LHCN-M2 (cell line): ENCODE measurements at places on chromosomes 5 and 9. TPM values are rescaled to one million over a fixed set of nuclear protein-coding genes. Genes with fewer than 3 reads are reported as not detected.
A peak's percentile ranks its signal among the peaks of the same experiment; 100 is the strongest.

DNA sequence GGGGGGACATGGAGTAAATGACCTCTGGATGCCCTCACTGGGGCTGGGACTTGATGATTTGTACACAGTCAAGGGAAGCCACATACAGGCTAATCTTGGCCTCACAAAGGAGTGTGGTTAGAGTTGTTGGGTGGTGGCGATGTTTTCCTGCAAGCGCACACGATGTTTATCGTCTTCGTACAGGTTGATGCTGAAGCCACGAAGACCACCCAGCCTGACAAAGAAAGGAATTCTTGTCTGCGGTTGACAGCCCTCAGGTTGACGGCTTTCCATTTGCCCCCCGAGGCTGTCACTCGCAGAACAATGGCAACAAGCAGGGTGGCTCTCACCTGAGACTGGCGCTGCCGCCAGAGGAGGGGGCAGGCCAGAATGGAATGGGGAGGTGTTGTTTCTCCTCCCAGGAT, 14.1 kb upstream of the XPA start:
- no peak for DNase-seq

GRCh38 chr5:151742870-151743294, 15.5 kb downstream of the ATOX1 start:
- DNase-seq, result peak; percentile 73

GRCh38 chr5:23234197-23234596, 273.2 kb upstream of the PRDM9 start:
- DNase-seq, result no peak

GRCh38 chr5:43041110-43041668, 1.1 kb upstream of the ANXA2R start:
- no peak for DNase-seq

DNA sequence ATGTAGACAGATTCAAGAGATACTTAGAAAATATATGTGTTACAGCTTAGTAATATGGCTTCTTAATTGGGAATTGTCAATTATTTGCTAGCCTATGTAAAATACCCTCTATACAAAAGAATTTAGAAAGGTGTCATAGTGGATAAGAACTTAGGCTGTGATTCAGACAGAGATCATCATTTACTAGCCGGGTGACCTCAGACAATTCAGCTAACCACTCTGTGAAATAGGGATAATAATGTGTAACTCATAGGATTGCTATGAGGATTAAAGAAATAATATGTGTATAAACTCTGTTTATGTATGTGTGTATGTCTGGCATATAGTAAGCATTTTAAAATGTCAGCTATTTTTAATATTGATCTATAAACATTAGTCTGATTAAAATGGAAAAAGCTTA, 5.9 kb upstream of the LARS1 start:
- peak; percentile 49 for DNase-seq

- no peak for DNase-seq
These were observed 47.4 kb upstream of the MEF2C start for GRCh38 chr5:88930335-88930734.

DNA sequence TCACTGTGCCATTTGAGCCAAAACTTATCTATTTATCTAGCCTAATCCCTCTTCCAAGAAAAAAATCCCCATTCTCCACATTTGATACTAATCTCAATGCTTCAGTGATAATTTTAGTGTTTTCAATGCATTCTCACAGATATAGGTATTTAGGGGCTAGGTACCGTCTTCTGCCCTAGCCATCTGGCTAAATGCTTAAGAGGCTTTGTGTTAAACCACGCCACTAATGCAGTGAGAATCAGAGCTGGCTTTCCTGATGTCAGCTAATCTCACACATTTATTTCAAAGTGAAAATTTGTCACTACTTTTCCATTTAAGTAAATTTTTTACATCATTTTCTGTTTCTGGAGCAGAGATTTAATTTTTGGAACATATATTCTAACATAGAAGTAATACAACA, 479.7 kb downstream of the MAN2A1 start:
- no peak for DNase-seq

DNA sequence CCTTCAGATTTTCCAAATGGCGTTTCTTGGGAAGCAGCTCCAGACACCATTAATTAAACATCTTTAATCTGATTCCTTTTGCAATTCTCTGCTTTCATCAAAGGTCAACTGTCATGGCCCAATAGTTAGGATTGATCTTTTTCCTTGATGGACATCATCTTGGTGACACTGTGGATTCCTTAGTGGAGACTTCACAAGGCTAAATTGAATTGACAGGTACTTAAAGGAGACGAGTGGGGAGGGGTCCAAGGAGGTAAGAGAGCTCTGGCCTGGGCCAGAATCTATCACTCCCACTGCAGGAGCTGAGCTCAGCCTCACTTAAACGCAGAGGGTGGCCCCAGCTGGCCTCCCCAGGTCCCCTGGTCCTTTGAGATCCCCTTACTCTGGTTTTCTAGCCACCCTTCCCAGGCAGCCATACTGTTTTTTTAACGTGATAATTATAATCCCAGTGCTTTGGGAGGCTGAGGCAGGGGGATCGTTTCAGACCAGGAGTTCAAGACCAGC, 9.9 kb upstream of the HMCN2 start:
- no peak for DNase-seq

DNA sequence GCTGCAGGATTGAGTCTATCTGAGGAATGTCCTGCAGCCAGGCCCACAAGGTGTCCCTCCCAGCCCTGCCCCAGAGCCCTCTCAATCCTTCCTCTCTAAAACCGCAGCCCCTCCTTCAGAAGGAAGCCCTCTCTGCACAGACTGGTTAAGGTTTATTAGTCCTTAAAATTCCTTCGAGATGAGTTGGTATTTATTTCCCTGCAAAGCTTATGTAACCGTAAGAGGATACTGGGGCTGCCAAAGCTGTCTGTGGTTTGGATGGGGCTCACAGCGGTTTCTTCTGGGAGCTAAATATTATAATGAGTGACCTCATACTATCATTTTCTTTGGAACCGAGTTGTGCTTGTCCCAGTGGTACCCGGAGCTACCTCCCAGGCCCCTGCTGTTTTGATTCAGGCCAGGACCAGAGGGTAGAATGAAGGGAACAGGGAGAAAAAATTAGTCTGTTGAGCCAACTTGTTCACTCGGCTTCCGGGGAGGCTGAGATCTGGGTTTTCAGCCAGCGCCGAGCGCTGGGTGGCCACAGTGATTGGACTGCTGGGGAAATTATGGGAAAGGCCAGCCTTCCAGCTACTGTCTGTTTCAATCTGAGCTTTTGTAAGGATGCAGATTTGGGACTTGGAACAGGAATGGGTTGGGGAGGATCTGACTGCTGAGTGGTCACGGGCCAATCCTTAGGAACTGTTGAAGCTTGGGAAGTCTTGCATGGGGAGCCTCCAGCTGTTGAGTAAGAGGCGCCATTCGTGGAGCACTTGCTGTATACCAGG, 107.5 kb downstream of the NDFIP1 start:
- DNase-seq, result peak; percentile 97

DNA sequence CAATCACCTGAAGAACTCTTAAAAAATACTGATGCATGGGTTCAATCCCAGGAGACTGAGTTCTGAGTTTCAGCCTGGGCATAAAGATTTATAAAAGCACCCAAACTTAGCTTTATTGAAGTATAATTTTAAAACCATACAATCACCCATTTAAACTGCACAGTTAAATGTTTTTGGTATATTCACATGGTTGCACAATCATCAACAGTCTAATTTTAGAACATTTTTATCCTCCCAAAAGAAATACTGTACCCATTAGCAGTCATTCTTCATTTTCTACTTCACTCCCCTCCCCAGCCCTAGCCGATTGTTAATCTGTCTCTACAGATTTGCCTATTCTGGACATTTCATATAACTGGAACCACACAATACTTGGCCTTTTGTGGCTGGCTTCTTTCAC, 141.7 kb downstream of the ARSB start:
- DNase-seq, result no peak

DNA sequence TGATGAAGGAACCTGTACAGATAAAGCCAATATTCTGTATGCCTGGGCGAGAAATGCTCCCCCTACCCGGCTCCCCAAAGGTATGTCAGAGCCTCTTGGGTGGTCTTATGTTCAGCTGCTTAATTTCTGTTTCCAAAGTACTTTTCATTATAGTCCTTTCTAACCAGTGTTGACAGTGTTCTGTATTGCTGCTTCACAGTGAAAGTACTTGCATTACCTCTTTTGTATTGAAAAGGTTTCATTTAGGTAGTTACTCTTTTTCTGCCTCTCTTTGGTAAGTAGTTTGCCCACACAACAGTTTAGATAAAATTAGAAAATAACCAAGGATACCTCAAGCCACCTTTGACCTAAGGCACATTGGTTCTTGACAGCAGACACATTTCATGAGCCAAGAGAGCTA, 169.9 kb downstream of the PAM start:
- DNase-seq, result no peak

- DNase-seq, result no peak
These were observed 56.1 kb downstream of the NLN start for GRCh38 chr5:65778126-65778525.

DNA sequence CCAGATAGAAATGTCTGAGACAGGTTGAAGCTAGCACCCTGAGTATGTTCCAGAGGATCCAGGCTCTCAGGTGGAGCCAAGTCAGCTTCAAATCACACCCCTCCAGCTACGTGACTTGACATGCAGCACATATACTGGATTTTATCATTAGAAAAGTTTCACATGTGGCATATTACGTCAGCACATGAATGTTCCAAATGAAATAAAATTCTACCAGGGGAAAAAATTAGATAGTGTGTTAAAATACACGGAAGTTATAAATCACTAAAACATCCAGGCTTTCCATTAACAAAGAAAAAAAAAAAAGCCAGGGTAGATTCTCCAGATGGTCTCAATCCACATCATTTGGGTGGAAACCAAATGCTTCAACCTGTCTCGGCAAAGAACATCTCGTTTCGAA, 251.6 kb downstream of the MPDZ start:
- no peak for DNase-seq

- no peak for DNase-seq
These were observed 71.6 kb upstream of the HSPB3 start for GRCh38 chr5:54383941-54384340.

DNA sequence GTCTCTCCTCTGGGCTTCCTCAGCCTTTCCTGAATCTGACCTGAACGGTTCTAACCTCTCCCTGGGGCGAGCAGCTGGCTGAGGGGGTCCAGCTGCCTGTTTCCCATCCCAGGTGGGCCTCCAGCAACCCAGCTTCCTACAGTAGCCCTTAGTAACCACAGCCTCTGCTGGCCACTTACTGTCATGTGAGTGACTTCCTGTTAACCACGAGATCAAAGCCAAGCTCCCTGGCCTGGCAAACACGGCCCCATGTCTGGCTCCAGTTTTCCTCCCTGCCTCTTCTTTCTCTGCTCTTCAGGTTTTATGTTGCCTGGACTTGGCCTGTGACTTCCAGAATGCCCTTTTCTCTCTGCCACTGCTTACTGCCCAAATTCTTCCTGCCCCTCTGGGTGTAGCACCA, 47.2 kb upstream of the DAB2IP start:
- DNase-seq, result no peak

- DNase-seq, result no peak
These were observed 22.5 kb upstream of the VDAC1 start for GRCh38 chr5:134027288-134027615.

DNA sequence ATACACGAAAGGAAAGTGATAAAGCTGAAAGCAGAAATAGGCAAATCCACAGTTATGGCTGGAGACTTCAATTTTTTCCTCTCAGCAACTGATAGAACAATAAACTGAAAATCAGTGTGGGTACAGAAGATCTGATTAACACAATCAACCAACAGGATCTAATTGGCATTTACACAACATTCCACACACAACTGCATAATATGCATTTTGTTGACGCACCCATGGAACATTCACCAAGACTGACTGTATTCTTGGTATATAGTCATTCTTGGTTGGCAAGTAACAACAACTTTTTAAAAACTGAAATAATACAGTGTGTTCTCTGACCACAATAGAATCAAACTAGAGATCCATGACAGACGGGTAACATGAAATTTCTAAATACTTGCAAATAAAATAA, 218.7 kb upstream of the S1PR3 start:
- no peak for DNase-seq

GRCh38 chr5:159915904-159916840, at the start of gene ADRA1B:
Gene ADRA1B, plus strand, starts transcription at chr5:159916482. Its CDS starts 424 bp downstream, at chr5:159916906.
- DNase-seq, result peak; percentile 46

- DNase-seq, result no peak
These were observed 3.4 kb downstream of the DOLK start for GRCh38 chr9:128943832-128944620.

- DNase-seq, result no peak
These were observed 274.4 kb upstream of the SEMA6A start for GRCh38 chr5:116848954-116849581.

- DNase-seq, result no peak
These were observed 6.8 kb upstream of the LNPEP start for GRCh38 chr5:96928931-96929708.

GRCh38 chr5:146027751-146028150, 77.6 kb downstream of the PLAC8L1 start:
- no peak for DNase-seq

- DNase-seq, result no peak
These were observed 12.2 kb downstream of the SPATA9 start for GRCh38 chr5:95670568-95670967.

DNA sequence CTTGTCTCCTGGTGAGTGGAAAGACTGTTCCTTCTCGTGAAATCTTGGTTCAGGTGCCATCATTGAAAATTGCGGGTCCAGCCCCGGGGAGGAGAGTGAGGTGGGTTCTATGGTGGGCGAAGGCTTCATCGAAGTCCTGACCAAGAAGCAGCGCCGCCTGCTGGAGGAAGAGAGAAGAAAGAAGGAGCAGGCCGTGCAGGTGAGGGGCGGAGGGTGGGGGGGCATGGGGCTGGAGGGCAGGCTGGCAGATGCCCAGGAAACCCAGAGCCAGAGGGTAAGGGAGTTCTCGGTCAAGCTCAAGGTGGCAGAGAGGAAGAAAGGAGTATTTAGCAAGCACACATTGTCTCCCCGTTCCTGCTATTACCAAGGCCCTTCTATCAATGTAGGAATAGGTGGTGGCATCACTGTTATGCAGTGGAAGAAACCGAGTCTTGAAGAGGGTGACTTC, 24.3 kb upstream of the POMT1 start:
- peak; percentile 16 for DNase-seq

DNA sequence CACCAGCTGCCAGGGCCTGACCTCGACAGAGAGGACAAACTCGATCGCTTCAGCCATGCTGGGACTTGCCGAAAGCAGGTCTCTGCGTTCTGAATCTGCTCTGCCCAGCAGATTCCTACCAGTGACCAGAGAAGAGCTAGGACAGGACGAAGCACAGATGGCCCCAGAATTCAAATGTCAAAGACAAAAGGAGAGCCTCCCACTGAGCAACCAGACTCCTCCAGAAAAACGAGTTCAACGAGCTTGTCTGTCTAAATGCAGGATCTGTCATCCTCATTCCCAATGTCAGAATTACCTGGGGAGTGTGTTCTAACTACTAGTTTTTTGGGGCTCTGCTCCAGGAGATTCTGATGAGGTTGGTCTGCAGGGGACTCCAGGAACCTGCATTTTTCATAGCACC, 13.4 kb downstream of the AK8 start:
- no peak for DNase-seq

The IFNB1 gene
- total RNA-seq, result not detected in 2 replicates

The SAP30L gene
- total RNA-seq, result 17.3 and 19.3 TPM in 2 replicates

The STPG3 gene
- total RNA-seq, result not detected in 2 replicates

The FOXI1 gene
- total RNA-seq, result not detected in 2 replicates

The NNT gene
- 70.3 and 92.1 TPM in 2 replicates for total RNA-seq

The CCDC180 gene
- total RNA-seq, result not detected in 2 replicates

The PRDM9 gene
- not detected in 2 replicates for total RNA-seq

The MARCOL gene
- not detected in 2 replicates for total RNA-seq

The TLX3 gene
- not detected in 2 replicates for total RNA-seq
